ENCODE measurements at places on chromosomes 1 and 21. TPM values are rescaled to one million over a fixed set of nuclear protein-coding genes. Genes with fewer than 3 reads are reported as not detected.

Gene MR1
- 5.5 TPM for total RNA-seq

Gene CAMK2N1
- total RNA-seq: 28.5 TPM

- DNase-seq: no peak
These were observed 47.3 kb downstream of the RAP1GAP start for GRCh38 chr1:21621761-21622436.

GRCh38 chr1:181479137-181479745 is 4.1 kb upstream of the CACNA1E start:
- no peak for DNase-seq

- no peak for DNase-seq
These were observed 55.6 kb downstream of the PTPRF start for GRCh38 chr1:43586136-43586731.

DNA sequence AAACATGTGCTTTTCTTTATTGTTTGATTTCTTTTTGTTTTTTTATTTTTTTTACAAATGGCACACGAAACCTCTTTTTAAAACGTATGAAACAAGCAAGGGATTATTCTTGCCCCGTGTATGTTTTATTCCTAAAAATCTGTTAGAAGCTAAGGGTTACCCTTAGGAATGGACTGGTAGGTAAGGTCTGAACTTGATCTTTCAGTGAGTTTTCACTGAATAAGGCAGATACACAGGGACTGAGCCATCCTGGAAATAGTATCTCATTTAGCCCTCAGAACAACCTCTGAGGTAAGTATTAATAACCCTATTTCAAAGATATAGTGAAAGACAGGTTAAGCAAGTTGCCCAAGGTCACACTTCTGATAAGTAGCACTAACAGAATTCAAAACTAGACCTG is 6.0 kb downstream of the CD53 start:
- DNase-seq: no peak

Gene FAM151A
- not detected for total RNA-seq

Gene IFI44
- 94.3 TPM for total RNA-seq

- DNase-seq: no peak
These were observed 28.9 kb downstream of the RPAP2 start for GRCh38 chr1:92327794-92328193.

DNA sequence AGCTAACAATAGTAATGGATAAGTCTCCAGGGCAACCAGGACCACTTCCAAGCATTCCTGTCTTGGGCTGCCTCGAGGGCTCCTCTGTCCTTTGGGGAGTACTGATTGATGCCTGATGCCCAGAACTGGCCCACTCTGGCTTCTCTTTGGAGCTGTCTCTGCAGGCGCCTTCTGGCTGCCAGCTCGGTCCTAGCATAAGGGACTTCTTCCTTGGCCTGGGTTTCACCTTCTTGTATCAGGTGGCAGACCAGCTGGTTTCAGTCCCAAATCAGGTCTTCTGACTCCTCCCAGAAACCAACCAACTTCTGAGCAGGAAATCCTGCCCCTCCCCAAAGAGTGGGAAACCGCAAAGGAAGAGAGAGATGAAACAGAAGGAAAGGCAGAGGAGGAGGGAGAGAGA is 10.6 kb downstream of the G0S2 start:
- DNase-seq: no peak

DNA sequence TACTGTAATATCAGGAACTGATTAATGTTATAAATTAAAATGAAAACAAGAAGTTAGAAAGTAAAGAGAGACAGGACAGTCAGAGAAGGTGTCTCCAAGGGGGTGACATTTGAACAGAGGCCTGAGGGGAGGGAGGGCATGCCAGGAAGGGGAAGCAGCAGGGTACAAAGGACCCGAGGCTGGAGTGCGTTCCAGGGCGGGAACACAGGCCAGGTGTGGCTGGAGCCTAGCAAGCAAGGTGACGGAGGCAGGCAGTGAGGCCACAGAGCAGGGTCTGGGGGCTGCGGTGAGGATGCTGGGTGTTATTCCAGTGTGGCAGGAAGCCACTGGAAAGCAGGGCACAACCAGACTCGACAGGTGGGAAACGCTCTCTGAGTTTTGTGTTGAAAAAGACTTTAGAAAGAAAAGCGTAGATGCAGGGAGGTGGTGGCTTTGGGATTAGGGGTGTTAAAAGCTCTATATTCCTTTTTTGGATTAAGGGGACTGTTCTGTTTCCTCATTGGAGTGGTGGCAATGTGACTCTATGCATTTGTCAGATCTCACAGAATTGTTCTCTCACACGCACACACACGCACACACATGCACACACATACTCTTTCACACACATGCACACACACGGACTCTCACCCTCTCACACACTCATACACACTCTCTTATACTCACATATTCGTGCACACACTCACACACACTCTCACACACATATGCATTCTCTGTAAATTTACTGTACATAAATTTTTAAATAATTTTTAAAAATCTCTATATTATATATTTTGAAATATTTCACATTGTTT is 124.5 kb downstream of the GLIS1 start:
- peak; percentile 9 for DNase-seq

- no peak for DNase-seq
These were observed 7.5 kb downstream of the PCSK9 start for GRCh38 chr1:55046871-55047270.

- DNase-seq: no peak
These were observed 23.8 kb downstream of the AGT start for GRCh38 chr1:230690101-230690500.

Gene BARHL2
- not detected for total RNA-seq

- no peak for DNase-seq
These were observed 74.4 kb downstream of the PTPRU start for GRCh38 chr1:29310616-29311180.

Gene ANKRD34A
- total RNA-seq: 0.86 TPM

Gene RAP1GAP
- 8.0 TPM for total RNA-seq

GRCh38 chr1:84027368-84027767 is 28.4 kb upstream of the TTLL7 start:
- no peak for DNase-seq

Gene TNNT2
- total RNA-seq: 37.1 TPM

DNA sequence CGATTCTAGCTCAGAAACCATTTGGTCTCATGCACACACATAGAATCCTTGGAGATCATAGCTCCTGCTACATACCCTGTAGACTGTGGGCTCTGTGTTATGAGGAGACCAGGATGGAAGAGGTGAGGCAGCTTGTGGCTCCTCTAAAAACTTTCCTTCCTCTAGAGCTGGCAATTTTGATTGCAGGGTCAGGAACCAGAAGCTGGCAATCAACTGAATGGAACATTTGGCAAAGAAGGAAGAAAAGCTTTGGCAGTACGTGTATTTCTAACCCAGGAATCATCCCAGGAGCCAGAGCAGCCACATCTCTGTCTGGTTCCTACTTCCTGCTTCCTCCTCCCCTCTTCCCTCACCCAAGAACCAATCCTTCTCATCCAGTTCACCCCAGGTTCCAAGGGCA is 15.7 kb downstream of the PIK3C2B start:
- no peak for DNase-seq

GRCh38 chr1:209775678-209776077 is 8.7 kb downstream of the C1orf74 start:
- no peak for DNase-seq

DNA sequence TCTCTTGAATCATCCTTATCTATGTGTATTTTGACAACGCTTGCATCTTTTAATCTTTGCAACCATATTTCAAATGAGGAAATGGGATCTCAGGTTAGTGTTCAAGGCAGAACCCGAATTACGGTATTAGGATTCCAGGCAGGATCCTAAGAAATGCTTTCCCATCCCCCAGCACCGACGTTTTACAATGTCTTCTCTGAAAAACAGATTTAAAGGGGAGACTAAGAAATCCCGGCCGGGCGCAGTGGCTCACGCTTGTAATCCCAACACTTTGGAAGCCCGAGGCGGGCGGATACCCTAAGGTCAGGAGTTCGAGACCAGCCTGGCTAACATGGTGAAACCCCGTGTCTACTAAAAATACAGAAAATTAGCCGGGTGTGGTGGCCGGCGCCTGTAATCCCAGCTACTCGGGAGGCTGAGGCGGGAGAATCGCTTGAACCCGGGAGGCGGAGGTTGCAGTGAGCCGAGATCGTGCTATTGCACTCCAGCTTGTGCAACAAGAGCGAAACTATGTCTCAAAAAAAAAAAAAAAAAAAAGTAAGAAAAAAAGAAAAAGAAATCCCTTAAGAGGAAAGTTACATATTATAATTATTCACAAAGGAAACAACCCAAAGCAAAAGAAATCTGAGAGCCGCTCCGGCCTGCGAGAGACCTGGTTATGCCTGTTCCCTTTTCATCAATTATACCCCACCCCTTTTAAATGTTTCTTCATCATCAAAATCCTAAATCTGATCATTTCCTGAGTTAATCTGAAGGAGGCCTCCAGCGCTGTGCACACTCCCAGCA is 801 bp upstream of the GORAB start:
- no peak for DNase-seq

DNA sequence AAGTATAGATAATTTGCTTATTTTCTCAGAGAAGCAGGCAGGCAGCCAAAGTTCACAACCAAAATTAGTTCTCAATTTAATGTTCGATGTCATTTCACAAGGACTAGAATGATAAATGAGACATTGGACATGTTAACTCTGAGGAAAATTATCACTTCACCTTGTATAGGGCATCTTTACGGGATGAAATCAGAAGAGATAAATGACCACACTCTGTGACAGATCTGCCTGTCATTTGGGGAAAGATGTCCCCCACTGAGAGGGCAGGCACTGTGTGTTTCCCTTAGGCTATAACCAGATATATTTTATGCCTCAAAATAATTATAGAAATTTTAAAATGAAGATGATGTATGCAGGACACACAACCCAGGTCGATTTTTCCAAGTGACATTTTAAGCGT is 642.9 kb downstream of the BRINP3 start:
- no peak for DNase-seq

- no peak for DNase-seq
These were observed 213.8 kb upstream of the TMEM51 start for GRCh38 chr1:14939527-14940284.

DNA sequence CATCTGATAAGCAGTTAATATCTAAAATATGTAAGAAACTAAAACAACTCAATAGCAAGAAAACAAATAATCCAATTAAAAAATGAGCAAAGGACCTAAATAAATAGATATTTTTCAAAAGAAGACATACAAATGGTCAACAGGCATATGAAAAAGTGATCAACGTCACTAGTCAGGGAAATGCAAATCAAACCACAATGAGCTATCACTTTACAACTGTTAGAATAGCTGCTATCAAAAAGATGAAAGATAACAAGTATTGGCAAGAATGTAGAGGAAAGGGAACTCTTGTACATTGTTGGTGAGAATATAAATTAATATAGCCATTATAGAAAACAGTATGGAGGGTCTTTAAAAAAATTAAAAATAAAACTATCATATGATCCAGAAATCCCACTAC is 40.7 kb upstream of the NEK7 start:
- DNase-seq: no peak

DNA sequence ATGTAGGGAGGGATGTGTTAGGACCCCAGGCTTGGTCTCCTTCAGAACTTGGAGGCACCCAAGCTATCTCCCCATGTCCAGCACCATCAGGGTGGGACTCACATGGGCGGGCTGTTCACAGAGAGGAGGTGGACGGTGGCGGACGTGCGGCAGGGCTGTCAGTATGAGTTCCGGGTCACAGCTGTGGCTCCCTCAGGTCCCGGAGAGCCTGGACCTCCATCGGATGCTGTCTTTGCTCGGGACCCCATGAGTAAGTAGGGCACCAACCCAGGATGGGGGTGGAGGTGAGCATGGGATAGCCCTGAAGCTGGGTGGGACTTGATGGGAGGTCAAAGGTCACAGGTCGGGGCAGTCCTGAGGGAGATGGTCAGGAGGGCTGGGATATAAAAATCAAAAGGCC is 27.8 kb downstream of the IGFN1 start:
- DNase-seq: no peak

Gene OR2L3
- not detected for total RNA-seq
